ENCODE measurements at places on chromosomes 12 and 14.

GRCh38 chr14:23660290-23661226 is 24.4 kb downstream of the DHRS2 start:
- DNase-seq: no peak

- no peak for DNase-seq
Observed at GRCh38 chr12:29416748-29417147, 35.8 kb upstream of the ERGIC2 start.

- no peak for DNase-seq
Observed at GRCh38 chr14:21525571-21525961, 580 bp downstream of the SALL2 start.

DNA sequence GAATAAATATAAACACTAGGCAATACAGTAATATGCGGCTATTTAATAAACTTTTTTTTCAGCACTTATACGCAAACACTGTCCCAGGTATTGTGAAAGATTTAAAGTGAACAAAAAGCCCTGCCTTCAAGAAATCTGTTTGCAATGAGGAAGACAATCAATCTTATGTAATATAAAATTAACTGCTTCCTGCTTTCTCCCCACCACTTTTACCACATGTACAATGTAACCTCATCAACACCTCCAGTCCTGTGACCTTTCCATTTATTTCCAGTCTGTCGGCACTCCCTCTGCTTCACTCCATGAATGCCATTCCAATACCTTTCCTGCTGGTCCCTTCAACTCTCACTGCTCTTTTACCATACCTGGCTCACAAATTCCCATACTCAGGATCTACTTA is 10.5 kb downstream of the SNX6 start:
- DNase-seq: no peak

GRCh38 chr14:72714094-72714493 is 179.8 kb downstream of the DPF3 start:
- no peak for DNase-seq

DNA sequence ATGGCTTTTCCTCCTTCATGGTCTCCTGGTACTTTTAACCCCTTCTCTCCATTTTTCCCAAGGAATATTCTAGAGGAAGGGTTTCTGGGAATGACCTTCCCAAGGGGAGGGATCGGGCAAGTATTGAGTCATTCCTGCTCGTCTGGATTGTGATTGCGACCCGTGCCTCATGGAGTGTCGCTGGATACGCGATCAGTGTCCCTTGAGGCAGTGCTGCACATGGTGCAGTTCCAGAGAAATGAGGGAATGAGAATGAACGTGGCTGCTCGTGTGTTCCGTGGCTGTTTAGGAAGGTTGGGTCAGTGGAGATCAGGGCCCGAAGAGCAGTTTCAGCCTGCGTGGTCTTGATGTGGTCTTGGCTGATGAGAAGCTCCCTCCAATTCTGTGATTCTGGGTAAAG is 234.4 kb downstream of the CACNA1C start:
- DNase-seq: no peak

DNA sequence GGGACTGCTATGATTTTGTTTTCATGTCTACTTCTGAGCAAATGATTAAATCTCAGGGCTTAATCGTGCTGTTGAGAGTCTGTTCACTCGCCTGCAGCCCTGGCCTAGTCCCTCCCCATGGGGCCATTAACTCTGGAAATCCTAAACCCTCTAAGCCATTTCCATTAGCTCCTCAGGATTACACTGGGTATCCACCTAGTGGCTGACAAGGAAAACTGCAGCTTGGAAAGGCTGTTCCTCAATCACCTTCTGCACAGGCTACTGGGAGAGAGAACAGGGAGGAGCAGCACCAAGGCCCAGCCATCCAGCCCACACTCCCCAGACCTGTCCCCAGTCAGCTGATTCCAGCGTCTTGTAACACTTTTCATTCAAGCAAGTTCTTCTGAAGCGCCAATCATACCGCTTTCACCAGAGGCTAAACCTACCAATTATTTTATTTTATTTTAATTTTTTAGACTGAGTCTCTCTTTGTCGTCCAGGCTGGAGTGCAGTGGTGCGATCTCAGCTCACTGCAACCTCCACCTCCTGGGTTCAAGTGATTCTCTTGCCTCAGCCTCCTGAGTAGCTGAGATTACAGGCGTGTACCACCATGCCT is 48.7 kb downstream of the NEUROD4 start:
- peak; percentile 76 for DNase-seq

GRCh38 chr12:130583800-130584199 is 132.3 kb downstream of the RIMBP2 start:
- no peak for DNase-seq

GRCh38 chr12:110349514-110350151 is 53.9 kb downstream of the ANAPC7 start:
- DNase-seq: no peak

- DNase-seq: no peak
Observed at GRCh38 chr14:43172899-43173548, 1334.1 kb downstream of the FSCB start.

GRCh38 chr14:32404784-32405573 is 75.9 kb downstream of the AKAP6 start:
- no peak for DNase-seq

DNA sequence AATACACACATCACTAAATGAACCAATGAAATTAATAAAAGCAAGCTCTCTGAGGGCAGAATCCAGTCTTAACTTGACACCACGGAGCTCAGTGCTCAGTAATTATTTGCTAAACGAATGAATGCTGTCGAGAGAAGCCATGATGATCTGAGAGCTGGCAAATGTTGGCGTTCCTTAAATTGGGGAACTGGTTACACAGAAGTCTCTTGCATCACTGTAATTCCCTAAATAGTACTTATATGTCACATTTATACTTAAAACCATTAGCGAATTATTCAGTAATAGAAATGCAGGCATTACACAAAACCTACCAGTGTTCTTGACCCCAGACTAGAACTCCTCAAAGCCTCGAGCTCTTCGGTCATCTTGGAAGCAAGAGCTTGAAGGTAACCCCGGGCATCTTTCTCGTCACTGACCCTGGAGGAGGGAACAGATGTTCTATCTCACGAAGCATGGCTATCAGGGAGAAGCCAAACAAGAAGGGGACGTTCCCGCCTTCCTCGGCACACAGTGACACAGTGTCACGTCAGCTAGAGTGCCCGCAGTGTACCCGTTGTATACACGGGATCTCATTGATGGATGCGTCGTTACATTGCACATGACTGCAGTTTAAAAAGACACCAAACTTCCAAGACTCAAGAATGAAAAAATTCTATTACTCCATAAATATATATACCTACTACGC is 43.6 kb downstream of the AMN start:
- no peak for DNase-seq

GRCh38 chr12:96344124-96344695 is 56.0 kb downstream of the CDK17 start:
- no peak for DNase-seq

DNA sequence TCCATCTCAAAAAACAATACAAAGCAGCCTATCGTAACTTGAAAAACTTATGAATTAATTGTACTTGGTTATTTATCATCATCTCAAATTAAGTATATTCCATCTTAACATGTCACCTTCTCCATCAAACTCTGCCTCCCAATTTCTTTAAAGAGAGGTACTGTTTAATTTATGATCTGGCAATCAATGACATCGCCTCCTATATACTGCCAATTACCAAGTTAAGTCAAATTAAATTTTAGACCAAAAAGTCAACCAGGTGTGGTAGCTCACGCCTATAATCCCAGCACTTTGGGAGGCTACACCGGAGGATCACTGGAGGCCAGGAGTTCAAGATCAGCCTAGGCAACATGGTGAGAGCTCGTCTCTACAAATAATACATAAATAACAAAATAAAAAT is 37.7 kb downstream of the HECTD1 start:
- no peak for DNase-seq
